ENCODE measurements at places on chromosomes 13 and 19.

GRCh38 chr13:50284540-50284939 lies 269.3 kb downstream of the KCNRG start:
- no peak for DNase-seq

- no peak for DNase-seq
Measured at GRCh38 chr13:66689037-66689619, 541.0 kb downstream of the PCDH9 start.

DNA sequence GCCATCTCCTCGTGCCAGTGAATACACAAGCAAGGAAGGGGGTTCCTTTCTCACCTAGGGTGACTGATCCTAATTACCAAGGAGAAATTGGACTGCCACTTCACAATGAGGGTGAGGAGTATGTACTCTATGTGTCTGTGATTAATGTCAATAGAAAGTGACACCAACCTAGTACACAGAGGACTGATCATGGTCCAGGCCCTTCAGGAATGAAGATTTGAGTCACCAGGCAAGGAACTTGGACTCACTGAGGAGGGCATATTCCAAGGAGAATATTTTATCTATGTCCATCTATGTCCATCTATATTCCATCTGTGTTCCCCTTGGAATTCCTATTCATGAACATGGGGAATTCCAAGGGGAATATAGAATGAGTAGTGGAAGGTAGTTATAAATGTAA lies 9.2 kb upstream of the ALOX5AP start:
- no peak for DNase-seq

GRCh38 chr19:53365899-53366493 lies 491 bp downstream of the ZNF525 start:
- DNase-seq: peak; percentile 42

DNA sequence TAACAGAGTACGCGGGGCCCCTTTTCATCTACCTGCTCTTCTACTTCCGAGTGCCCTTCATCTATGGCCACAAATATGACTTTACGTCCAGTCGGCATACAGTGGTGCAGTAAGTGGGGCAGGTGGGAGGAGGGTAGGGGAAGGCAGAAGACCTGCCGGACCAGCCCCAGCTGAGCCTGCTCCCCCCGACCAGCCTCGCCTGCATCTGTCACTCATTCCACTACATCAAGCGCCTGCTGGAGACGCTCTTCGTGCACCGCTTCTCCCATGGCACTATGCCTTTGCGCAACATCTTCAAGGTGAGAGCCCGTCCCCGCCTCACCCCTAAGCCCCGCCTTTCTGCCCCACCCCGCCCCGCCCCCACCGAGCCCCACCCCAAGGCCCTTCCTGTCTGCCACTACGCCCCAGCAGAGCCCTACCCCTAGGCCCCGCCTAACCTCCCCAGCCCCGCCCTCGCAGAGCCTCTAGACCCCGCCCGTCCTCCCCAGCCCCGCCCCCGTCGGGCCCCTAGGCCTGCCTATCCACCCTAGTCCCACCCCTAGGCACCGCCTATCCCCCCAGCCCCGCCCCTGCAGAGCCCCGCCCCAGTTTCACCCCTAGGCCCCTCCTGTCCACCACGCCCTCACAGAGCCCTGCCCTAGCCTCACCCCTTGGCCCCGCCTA lies 7.7 kb downstream of the NDUFB7 start:
- DNase-seq: peak; percentile 67

GRCh38 chr13:75938811-75939560 lies 302.9 kb downstream of the LMO7 start:
- DNase-seq: no peak

DNA sequence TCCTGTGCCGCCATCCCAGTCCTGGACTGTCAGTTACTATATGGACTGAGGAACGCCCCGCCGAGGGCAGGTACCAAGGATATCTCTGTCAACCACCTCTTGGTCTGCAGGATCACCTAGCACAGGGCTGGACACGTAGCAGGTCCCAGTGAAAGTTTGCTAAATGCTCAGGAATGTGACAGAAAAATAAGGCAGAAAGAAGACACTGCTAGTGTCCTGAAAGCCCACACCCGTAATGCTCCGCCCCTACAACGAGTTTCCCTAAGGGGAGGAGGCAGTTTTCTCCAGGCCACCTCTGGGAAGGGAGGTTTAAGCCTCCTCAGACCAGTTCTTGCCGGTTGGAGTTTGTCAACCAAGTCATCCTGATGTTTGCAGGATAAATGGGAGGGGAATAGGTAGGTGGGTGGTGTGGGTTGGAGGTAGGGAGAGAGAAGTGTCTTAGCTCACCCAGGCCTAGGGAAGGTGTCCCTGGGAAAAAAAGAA lies 1.7 kb upstream of the SERTAD3 start:
- DNase-seq: no peak

DNA sequence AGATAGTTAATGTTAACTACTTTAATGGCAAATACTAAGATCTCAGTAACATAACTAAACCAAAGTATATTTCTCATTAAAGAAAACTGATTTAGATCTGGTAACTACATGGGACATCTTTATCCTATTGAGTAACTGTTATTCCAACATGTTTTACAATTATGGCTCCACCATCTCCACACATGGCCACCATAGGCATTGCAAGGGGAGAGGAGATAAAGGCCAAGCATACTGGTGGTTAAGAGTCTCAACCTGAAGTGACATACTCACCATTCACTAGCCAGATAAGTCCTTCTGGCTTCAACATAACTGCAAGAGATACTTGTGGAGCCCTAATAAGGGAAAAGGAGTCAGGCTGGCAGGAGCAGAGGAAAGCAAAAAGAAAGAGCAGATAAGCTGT lies 1586.4 kb upstream of the SPRY2 start:
- DNase-seq: no peak

DNA sequence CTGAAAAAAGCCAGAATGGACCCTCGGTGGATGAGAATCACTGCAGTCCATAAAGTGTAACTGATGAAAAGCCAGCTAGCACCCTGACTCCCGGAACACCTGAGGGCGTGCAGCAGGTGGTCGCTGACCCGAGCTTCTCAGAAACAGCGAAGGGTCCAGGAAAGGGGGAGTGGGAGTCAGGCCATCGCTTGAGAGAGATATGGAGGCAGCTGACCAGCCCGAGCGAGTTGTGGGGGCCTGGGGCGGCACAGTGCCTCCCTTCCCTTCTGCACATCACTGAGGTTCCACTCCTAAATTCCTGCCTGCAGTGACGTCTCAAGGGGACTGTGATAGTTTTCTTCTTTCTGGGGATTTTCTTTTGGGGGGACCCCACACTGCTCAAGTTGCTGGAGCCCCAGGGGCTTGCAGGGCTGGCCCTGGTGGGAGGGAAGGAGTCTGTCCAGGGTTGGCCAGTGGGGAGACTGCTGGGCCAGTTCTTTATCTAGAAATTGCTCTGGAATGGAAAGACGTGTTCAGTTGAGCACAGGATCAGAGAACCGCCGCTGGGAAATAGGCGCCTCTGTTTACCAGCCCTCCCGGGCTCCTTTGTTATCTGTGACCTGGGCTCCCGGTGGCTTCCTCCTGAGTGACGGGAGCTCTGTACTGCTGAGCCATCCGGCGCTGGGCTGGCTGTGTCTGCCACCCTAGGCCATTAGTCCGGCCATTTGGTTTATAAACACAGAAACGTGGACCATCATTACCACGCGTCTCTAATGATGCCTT lies 71.3 kb downstream of the RAB20 start:
- DNase-seq: no peak

DNA sequence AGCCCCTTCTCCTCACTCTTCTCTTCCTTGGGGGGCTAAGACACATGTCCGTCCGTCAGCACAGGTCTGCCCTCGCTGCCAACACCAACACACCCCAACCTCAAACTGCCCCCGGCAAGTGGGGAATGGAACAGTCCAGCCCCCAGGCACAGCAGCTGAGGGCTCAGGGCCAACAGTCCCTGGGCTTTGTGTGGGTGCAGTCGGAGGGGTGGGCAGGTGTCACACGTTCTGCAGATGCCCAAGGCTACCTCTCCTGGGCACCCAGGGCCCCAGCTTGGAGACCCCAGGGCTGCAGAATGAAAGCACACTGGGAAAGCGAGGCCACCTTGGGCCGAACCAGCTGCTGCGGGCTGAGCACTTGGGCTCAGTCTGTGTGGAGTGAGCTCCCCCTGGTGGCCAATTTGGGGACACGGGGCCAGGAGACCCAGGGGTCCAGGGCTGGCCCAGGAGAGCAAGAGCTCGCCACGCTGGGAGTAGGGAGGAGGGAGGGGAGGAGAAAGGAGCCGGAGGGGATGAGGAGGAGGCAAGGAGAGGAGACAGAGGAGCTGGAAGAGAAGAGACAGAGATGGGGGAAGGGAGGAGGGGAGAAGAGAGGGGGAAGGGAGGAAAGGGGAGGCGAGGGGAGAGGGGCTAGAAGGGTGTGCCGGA lies 14.0 kb upstream of the ATP8B3 start:
- peak; percentile 80 for DNase-seq

DNA sequence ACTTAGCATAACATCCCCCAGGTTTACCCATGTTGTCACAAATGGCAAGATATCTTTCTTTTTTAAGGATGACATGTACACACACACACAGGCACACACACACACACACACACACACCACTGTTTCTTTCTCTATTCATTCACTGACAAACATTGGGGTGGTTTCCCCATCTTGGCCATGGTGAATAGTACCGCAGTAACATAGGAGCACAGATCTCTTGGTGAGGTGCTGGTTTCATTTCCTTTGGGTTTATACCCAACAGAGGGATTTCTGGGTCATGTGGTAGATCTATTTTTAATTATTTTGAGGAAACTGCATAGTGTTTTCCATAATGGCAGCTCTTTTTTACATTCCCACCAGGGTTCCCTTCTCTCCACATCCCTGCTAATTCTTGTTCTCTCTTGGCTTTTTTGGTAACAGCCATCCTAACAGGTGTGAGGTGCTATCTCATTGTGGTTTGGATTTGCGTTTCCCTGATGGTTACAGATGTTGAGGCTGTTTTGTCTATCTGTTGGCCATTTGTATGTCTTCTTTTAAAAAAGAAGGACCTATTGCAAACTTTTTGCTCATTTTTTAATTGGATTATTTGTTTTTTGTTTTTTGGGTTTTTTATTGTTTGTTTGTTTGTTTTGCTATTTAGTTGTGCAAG lies 251.7 kb upstream of the IRS2 start:
- DNase-seq: no peak

DNA sequence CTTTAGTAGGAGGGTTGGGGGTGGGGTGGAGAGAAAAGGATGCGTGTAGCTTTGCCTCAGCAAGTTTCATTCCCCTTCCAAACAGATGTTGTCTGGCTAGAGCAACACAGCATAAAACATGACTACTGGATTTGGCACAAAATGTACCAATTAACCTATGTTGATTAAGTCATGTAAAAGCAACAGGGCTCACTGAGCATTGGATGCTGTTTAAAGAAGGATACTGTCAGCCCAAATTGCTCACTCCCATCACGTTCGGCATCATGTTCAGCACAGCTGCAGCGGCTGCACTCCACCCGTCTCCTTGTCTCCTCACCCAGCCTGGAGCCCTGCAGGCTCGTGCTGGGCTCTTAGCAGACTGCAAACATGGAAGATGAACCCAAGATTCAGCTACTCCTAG lies 77.5 kb downstream of the DLEU7 start:
- no peak for DNase-seq

- DNase-seq: no peak
Measured at GRCh38 chr13:35479038-35479492, 2.6 kb upstream of the MAB21L1 start.

- DNase-seq: no peak
Measured at GRCh38 chr13:114324334-114324733, 10.0 kb downstream of the CHAMP1 start.

DNA sequence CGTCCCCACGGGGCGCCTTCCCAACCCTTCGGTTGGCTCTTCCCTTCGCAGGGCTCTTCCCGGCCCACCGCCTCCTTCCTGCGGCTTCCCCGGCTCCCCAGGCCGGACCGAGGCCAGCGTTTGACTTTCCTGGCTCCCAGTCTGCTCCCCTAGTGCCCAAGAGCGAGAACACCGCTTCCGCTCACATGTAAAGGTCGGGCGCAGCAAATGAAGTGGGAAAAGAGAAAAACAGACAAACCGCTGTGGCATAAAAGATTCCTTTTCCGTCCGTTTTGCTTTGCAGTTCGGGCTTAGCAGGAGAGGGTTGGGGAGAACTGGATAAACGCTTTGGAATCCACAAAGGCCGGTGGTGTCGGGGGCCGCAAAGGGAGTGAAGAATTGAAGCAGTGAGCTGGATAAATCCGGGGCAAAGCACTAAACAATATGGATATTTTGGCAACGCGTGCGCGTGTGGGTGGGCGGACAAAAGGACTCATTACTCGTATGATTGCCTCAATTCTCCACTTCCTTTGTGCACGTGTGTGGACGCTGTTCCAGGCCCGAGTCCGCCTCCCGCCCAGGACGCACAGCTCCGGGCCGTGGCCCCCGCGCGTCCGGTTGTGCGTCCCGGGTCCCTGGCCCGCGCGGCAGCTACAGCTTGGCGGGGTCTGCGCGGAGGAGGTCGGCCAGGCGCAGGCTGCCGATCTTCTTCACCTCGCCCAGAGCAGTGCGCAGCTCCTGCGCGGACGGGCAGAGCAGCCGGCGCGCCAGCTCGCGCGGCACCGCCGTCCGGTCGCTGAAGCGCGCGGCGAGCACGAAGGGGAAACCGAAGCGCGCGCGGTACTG lies 8.6 kb upstream of the CDX2 start:
- no peak for DNase-seq

DNA sequence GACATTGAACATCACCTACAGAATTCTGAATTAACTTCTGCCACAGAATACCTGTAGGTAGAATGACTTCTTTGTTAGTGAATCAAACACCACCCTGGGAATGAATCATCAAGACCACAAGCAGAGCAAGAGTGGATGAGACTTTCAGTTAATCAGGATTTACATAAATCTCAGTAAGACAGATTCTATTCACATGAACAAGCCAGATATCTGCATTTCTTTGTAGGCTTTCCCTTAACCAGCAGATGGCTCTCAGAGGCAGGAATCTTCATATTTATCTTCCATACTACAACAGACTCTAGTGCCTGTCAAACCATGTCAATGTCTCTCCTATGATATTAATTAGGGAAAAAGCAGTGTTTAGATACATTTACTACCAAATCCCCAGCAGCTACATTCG lies 412.1 kb downstream of the KLF12 start:
- DNase-seq: peak; percentile 14

DNA sequence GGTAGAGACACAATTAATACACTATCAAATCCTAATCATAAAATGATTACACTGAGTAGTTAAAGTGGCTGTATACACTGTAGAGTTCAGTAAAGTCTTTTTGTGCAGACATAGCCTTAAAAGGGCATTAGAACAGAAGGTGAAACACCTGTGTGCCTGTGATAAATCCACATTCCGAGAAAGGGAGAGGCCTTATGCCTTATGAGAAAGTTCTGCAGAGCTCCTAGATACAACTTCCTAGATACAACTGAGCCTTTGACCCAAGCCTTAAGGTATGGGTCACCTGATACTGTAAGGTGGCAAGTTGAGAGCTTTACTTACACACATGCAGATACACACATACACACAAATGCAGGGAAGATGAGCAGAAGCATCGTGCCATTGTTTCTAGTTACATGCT lies 6.3 kb downstream of the SERP2 start:
- no peak for DNase-seq

DNA sequence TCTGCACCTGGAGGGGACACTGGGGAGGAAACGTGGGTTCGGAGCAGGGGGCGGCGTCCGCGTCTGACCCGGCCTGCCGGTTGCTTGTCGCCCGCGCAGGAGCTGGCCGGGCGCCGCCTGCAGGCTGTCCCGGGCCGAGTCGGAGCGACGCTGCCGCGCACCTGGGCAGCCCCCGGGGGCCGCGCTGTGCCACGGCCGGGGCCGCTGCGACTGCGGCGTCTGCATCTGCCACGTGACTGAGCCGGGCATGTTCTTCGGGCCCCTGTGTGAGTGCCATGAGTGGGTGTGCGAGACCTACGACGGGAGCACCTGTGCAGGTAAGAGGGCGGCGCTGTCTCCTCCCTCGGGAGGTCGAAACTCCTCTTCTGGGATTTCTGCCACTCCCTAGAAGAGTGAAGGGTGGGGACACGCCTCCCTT lies 1.3 kb downstream of the ITGBL1 start:
- DNase-seq: no peak
